ENCODE measurements at places on chromosomes 5 and 9.

GRCh38 chr9:119537138-119537537 is 167.9 kb upstream of the BRINP1 start:
- no peak for DNase-seq

GRCh38 chr9:77769246-77769645 is 121.1 kb upstream of the GNA14 start:
- no peak for DNase-seq

- peak; percentile 6 for DNase-seq
Observed at GRCh38 chr5:125142458-125142857, 396.0 kb upstream of the ZNF608 start.

- no peak for DNase-seq
Observed at GRCh38 chr5:76473661-76474060, 70.6 kb downstream of the IQGAP2 start.

DNA sequence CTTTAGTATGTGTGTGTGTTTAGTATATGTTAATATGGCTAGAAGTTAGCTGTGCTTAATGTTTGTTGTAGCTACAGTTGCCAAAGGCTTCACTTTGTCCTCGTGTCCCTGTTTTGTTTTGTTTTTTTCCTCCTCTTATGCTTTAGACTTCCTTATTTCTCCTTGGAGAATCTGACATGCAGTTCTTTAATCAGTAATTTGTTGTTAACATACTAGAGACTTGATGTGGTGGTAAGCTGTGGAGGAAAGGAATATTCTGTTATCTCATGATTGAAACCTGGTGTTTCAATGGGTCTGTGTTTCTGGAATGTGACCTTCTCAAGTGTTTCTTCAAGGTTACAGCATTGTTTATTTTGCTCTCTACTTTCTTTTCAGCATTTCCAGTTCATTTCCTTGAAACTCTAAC is 515.6 kb upstream of the ST8SIA4 start:
- no peak for DNase-seq

- no peak for DNase-seq
Observed at GRCh38 chr9:131708226-131709002, 31.5 kb downstream of the RAPGEF1 start.

- peak; percentile 48 for DNase-seq
Observed at GRCh38 chr5:175826980-175827379, 44.4 kb upstream of the CPLX2 start.

DNA sequence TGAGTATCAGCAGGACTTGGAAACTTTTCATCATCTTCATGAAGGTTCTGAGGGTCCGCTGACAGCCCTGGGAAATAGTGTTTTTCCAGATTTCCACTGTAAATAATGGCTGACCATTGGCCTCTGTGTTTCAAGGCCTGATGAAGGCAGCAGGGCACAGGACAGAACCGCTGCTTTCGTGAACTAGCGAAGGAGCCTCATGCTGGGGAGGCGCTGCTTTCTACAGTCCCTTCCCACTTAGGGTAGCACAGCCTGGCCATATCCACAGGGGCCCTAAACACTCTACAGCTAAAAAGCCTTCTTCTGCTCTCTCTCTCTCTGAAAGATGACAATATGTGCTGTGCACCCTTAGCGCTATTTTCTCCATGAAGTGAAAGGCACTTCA is 118.2 kb downstream of the MED27 start:
- DNase-seq = no peak

GRCh38 chr9:136372006-136372405 is 1.5 kb downstream of the CARD9 start:
- no peak for DNase-seq

GRCh38 chr9:127451608-127451857 is 223 bp downstream of the LRSAM1 start:
- no peak for DNase-seq

DNA sequence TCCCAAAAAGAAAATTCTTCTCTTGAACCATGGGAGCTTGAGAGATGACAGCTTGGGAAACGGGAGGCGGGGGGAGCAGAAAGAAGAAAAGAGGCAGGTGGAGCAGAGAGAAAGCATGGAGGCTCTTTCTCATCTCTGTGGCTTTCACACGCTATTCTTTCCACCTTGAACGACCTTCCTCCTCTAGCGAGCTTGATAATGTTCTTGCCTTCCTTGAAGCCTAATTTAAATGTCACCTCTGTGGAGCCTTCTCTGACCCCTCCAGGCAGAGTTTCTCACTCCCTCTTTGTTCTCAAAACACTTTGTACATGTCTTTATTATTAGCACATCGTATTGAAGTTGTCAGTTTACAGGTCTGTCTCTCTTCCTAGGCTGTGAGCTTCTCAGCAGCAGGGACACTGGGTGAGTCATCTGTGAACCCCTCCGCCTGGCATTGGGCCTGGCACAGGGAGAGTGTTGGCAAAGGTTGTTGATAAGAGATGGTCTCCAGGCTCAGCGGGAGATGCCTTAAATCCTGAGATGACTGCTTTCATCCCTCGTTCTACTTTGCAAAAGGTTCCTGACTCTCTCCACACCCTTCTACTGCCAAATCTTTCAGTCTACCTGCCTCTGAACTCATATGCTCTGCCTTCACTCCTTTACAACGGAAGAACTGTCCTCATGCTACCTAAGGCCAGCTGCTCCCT is 14.1 kb upstream of the STRBP start:
- peak; percentile 54 for DNase-seq

GRCh38 chr9:68927165-68927564 is 86.7 kb downstream of the PRKACG start:
- DNase-seq = no peak

GRCh38 chr9:14822666-14823065 is 87.6 kb downstream of the FREM1 start:
- DNase-seq = no peak

GRCh38 chr9:87198716-87199115 is 251.4 kb upstream of the GAS1 start:
- DNase-seq = no peak

DNA sequence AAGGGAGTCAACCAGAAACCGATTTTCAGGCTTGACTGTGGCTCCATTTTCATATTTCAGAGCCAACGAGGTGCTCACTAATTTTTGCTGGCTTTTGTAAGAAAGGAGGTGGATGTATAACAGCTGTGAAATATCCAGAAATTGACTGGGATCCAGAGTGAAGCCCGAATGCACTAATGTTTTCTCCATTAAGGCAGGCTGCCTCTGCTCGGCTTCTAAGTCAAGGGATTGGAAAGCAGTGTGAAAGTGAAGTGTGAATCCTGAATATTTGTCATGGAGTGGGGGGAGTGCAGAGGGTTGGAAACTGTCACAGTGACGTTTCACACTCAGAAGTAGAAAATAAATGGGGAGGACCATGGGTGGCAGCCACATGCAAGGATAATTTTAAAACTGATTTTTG is 237.4 kb downstream of the GOLPH3 start:
- DNase-seq = no peak

DNA sequence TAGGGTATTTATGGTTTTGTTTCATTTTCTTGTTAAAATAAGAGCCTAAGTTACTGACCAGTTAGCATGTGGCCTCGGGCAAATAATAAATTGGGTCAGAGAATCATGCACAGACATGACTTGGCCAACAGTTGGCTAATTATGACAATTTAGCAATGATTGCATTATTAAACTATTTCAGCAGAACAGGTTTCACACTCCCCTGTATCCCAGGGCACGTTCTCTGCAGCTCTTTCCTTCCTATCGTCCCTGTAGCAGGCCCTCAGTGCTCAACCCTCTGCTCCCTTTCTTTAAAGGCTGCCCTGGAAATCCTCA is 167.9 kb downstream of the TSSK1B start:
- peak; percentile 80 for DNase-seq

- peak; percentile 90 for DNase-seq
Observed at GRCh38 chr5:14144586-14145434, 1.7 kb downstream of the TRIO start.

DNA sequence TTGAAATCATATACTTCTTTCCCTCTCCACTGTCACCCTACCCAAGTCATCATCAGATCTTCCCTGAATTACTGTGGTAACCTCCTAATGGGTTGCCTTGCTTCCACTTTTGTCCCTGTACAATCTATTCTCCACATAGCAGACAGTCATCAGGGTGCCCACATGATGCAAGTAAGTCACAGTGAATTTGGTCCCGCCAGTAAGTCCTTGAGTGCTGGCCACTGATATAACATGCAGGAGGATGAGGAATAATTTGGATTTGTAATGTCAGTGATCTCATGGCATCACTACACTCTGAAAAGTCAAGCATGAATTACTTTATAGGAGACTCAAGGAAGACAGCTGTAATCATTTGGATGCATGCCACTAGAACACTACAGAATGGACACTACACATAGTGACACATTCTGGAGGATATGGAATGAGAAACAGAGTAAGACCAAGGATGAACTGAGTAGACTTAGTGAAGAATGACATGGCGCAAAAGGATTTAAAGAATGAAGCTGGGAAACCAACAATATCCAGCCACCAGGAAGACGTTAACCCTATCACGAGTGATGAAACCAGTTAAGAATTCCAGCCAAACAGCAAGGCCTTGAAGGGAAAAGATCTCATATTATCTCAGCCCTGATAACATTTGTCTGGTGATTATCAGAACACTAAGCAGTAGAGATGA is 28.6 kb downstream of the MARCHF3 start:
- no peak for DNase-seq

- DNase-seq = peak; percentile 29
Observed at GRCh38 chr5:154949781-154950180, 8.9 kb downstream of the MRPL22 start.

DNA sequence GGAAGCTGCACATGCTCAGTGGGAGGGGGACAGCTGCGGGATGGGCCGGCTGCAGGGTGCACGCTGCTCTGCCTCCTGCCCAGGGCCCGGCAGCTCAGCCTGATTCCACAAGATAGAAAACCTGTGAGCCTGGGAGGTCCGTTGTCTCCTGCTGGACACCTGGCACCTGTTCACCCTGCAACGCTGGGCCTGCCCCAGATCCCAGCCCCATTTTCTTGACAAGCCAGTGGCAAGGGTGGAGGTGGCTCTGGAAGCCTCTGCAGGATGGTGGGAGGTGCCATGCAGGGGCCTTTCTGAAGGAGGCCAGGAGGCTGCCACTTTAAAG is 68.1 kb upstream of the RNF130 start:
- DNase-seq = no peak

- peak; percentile 48 for DNase-seq
Observed at GRCh38 chr9:110069326-110070248, 138.4 kb downstream of the C9orf152 start.

- DNase-seq = no peak
Observed at GRCh38 chr9:136566553-136566895, 20.7 kb upstream of the NOTCH1 start.

DNA sequence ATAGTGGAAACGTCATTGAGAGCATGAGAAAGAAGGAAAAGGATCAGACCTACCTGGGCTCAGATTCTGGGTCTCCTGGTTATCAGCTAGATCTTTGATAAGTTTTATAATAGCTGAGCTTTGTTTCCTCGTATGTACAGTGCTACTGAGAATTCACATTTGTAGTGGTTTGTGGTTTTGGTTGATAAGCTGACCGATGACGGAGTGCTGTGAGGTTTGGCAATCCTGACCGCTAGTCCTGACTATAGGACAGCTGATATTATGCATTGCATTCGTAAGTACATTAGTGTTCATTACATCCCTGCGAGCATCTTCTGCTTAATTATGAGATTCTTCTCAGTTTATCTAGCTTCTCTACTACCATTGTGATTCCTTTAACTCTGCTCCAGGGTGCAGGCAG is 190.7 kb upstream of the SLC27A6 start:
- DNase-seq = no peak

DNA sequence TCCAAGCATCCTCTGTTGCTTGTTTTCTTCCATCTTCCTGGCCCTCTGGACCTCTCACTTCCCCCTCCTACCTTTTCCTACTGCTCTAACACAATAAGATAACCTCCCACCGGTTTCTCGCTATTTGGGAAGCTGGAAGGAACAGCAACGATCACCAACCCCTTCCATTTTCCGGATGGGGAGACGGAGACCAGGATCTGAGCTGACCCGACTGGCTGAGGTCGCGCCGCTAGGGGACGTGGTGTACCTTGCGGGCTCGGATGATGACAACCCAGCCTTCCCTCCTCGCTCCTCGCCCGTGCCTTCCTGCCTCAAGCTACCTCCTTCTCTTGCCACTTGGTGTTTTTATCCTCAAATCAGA is 1.9 kb downstream of the LPAR1 start:
- peak; percentile 69 for DNase-seq

GRCh38 chr9:19160085-19160484 is 32.8 kb upstream of the PLIN2 start:
- DNase-seq = no peak

DNA sequence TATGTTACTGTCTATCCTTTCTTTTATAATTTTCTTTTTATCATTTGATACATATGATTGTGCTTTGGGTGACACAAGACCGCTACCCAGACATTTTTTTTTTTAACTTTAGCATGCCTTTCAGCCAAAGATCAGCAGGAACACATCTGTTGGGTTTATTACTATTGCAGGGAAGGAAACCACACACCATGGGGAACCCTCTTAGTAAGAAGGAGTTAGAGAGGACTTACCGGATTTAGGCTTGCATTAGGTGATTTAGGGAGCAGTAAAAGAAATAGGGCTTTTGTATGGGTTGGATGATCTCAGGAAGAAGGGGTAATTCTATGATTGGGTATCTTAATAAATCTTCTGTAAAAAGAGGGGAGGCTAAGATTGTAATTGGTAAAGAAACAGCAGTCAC is 138.2 kb downstream of the SNX18 start:
- no peak for DNase-seq

- DNase-seq = no peak
Observed at GRCh38 chr9:90070056-90070455, 465.2 kb downstream of the GADD45G start.

GRCh38 chr9:86974421-86974820 is 27.1 kb upstream of the GAS1 start:
- DNase-seq = no peak

DNA sequence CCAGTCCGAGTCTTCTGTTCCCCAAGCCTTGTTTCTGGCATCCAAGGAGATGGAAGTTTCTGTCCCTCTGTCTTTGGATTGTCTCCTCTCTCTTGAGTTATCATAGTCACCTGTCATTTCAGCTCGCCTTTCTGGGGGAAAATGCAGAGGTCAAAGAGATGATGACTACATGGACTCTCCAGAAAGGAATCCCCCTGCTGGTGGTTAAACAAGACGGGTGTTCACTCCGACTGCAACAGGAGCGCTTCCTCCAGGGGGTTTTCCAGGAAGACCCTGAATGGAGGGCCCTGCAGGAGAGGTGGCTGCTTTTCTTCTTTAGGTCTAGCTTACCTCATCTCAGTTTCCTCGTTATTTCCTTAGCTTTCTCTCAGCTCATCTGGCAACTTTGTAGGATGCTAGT is 25.1 kb downstream of the ERAP2 start:
- no peak for DNase-seq

DNA sequence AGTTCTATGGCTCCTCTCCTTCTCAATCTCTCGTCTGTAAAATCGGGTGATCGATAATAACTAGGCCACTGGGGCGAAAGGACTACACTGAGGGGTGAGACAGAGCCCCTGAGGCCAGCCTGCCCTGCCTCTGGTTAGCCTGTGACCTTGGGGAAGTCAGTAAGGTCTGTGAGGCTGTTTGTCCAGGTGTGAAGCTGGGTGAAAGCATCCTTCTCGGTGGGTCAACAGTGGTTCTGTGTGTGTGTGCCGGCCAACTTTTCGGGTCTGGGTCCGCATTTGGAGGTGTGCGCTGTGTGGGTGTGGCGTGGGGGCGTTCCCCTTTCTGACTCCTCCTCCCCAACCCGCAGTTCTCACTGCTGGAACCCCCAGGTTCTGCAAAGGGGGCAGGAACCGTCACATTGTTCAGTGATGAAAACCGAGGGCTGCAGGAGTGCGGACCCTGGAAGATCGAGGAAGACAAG is 5.0 kb upstream of the RNF44 start:
- DNase-seq = no peak
